ENCODE measurements at places on chromosomes 13 and 19. TPM values are rescaled to one million over a fixed set of nuclear protein-coding genes. Genes with fewer than 3 reads are reported as not detected.

The KLK12 gene
- not detected for total RNA-seq

The UGGT2 gene
- total RNA-seq, result 37.6 TPM

The NUDT19 gene
- 18.2 TPM for total RNA-seq

The CLEC11A gene
- 4.7 TPM for total RNA-seq

The SWSAP1 gene
- total RNA-seq, result 1.7 TPM

The NLRP11 gene
- under 0.01 TPM for total RNA-seq

The KLK6 gene
- not detected for total RNA-seq

The FGF21 gene
- total RNA-seq, result not detected

The PROZ gene
- not detected for total RNA-seq

The SHISA2 gene
- total RNA-seq, result 0.98 TPM

The PNKP gene
- total RNA-seq, result 51.5 TPM

The PSG3 gene
- not detected for total RNA-seq

The MAP3K10 gene
- 8.7 TPM for total RNA-seq

The KLF2 gene
- total RNA-seq, result 9.5 TPM

The LAIR1 gene
- total RNA-seq, result not detected

The SYCN gene
- total RNA-seq, result not detected

The PSG11 gene
- not detected for total RNA-seq

The TSHZ3 gene
- 3.3 TPM for total RNA-seq

The SELENOV gene
- total RNA-seq, result not detected

The MBD3L3 gene
- not detected for total RNA-seq

The RASIP1 gene
- 127 TPM for total RNA-seq

The LIN37 gene
- total RNA-seq, result 16.7 TPM

The TNFRSF19 gene
- total RNA-seq, result under 0.01 TPM

The NCR1 gene
- total RNA-seq, result not detected

The ZNF17 gene
- total RNA-seq, result 11.4 TPM

The BRSK1 gene
- 0.29 TPM for total RNA-seq

The MUC16 gene
- total RNA-seq, result not detected

The SIGLEC8 gene
- not detected for total RNA-seq

The VSIG10L gene
- 0.19 TPM for total RNA-seq

The DIRAS1 gene
- 0.29 TPM for total RNA-seq

The CERS4 gene
- 8.0 TPM for total RNA-seq
